ENCODE measurements at places on chromosomes 11 and 22.

DNA sequence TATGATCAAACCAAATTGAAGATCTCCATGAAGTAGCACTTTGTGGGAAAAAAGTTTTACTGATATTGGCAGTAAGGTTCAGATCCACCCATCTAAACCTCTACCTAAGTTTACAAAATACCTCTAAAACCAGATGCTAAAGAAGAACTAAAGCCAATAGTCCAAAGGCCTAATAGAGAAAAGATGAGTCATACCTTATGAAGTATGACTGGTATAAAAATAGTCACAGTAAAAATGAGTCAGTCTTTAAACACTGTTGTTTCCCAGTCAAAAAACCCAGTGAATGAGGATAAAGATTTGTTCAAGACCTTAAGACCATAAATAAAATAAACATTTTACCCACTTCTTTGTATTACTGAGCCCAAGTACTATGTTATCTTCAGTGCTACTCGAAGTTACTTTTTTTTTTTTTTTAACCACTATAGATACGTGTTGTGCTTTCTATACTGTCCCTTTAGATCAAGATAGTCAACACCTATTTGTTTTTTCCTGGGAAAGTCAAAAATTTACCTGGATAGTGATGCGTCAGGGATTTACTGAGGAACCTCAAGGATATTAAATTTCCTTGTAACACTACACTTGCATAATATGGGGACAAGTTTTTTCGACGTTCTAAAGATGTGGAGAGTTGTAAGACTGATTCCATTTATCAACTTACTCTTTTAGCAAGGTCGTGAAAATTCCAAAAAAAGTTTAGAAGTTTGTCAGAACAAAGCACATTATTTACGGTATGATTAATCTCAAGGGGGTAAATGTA is 87.3 kb downstream of the CCDC73 start:
- no peak for DNase-seq

DNA sequence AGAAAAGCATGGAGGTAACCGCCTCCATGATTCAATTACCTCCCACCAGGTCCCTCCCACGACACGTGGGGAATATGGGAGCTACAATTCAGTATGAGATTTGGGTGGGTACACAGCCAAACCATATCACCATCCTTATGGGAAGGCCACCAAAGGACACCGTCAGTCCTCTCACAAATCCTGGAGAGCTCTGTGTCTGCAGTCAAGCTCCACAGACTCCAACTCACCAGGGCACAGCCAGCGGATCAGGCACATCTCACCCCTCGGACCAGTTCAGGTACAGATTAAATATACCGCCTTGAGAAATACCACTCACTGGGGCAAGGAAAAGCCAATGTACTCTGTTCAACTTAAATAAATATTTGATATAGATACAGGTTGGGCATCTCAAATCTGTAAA is 100.3 kb downstream of the MICAL3 start:
- DNase-seq = no peak

DNA sequence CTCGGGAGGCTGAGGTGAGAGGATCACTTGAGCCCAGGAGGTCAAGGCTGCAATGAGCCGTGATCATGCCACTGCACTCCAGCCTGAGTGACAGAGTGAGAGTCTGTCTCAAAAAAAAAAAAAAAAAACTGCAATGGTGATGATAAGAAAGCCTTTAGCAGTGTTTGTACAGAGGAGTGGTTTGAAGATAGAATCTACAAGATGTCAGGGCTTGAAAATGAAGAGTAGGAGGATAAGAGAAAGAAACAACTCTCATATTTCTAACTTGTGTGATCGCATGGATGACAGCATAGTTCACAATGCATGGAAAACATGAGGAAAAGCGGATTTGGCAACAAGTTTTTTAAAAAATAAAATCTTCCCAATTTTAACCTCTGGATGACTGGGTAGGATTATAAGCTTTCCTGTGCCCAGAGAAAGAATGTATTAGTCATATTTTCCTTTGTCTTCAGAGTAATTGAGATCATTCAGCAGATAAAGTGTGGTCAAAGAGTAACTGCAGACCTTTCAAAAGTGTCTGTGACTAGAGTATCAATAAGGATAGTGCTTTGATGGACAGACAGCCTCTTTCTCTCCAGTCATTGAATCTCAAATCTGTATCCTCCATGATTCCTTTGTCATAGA is 328.1 kb downstream of the CASP12 start:
- no peak for DNase-seq

DNA sequence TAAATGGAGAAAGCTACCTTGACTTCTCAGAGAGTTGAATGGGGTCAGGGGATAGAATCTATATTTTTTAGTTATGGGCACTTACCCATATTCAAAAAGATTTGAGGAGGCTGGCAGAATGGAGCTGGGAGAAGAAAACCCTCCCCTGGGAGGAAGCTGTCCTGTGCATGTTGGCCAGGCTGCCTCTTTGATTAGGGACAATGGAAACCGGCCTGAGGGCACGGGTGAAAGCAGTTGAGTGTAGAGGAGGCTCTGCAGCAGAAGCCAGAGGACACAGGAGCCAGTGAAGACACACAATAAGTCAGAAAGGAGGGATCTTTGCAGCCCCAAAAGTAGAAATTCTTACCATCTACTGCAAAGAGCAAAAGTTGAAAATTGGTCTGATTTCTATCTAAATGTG is 66.6 kb upstream of the B3GAT1 start:
- DNase-seq = no peak

GRCh38 chr22:39690881-39691605 is 120.5 kb downstream of the CACNA1I start:
- no peak for DNase-seq

DNA sequence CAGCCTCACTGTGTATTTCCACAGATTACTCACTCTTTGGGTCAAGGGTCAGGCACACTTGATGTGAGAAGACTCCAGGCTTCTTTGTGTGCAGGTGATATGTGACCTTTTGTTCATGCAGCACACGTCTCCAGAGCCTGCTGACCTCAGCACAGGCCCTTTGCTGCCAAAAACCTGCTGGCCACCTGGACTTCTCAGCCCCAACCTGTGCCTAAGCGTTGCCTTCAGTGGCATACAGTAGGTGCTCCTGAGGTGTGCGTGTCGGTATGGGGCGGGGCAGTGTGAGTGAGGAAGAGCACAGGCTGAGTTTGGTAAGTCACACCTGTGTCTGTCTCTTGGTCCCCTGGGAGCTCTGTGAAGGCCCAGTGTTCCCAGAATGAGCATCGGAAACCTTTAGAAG is 58.1 kb downstream of the WNT11 start:
- DNase-seq = no peak

DNA sequence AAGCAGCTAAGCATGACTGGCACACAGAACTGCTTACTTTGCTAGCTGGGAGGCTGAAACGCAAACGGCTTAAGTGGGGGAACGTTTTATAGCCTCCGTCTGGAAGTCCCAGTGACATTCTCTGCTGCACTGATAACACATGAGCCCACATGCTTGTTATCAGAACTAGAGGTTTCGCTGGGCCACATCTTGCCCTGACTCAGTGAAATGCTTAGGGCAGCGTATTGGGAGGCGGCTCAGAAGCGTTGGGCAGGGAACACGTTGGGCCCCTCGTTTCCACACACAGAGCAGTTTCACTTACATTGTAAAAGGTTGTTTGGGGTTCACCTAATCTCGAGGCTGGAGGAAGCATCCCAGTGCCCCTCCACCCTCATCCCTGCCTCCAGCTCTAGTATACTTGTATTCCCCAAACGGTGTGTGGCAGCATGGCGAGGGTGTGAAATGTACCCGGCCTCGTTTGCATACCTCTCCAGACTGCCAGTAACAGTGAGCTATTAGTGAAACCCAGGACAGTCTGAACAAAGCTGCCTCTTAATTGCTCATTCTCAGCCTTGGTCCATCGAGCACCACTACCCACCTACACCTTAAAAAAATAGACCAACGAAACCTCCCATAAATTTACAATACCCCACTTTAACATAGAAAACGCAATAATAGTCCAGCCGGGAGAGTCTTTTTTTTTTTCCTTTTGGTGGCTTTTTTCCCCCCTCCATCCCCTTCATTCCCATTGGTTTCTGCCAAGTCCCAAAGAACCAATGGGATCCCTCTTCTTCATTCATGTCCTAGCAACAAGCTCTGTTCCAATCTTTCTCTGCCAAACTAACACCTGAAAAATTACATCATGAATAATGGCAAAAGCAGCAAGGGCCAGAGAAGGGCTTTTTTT is 218.8 kb upstream of the SORL1-AS1 start:
- no peak for DNase-seq

- DNase-seq = peak; percentile 84
Observed at GRCh38 chr11:95068549-95068948, 1.8 kb downstream of the SRSF8 start.

DNA sequence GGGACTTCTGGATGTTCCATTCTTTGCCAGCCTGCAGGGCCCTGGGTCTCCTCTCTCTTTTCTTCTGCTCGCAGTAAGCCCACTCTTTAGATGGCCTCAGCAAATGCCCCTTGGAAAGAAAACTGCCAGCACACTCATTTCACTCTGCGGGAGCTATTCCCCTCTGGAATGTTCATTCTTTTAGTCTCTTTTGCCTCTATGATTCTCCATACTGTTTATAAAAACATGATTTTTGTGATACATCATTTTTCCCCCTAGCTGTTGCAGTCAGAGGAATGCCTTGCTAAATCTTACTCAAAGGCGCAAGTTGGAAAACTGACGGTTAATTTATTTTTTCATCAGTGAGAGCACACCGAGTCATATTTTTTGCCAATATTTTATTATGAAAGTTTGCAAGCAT is 184.9 kb downstream of the SNX19 start:
- no peak for DNase-seq

DNA sequence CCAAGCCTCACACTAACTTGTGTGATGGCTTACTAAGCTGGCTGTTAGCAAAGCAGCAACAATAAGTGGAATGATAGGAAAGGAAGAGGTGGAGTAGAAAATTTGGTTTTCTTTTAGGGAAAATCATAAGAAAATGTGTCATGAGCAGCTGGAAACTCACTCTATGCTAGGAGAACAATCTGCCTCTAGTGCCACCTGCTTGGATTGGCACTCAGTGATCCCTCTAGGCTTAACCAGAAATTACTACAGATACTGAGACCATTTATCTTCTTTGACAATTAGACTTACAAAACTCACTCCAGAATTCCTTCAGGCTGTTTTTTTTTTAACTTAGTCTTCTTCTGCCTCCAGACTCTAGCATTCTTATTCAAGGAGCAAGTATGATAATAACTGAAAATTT is 117.3 kb downstream of the CD44 start:
- DNase-seq = no peak

- DNase-seq = no peak
Observed at GRCh38 chr11:116357784-116358544, 414.8 kb downstream of the BUD13 start.

- DNase-seq = no peak
Observed at GRCh38 chr11:111476956-111477355, 35.2 kb downstream of the BTG4 start.

- DNase-seq = no peak
Observed at GRCh38 chr11:33290319-33290718, 33.1 kb downstream of the HIPK3 start.

GRCh38 chr22:33975841-33976240 is 55.6 kb upstream of the LARGE1 start:
- no peak for DNase-seq

DNA sequence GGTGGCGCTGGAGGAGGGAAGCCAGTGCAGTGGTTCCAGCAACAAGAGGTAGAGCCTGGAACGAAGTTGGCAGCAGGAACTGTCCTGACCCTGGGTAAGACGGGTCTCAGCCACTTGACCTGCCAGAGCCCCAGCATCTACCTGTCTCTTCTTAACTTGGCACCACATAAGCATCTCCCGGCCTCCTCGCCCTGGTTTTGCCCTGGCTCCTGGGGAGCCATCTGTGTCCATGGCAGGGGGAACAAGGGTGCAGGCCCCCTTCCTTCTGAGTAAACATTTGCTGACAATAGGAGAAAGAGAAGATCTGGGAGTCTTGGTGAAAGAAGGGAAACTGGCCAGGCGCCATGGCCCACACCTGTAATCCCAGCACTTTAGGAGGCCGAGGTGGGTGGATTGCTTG is 12.8 kb downstream of the P2RY2 start:
- DNase-seq = no peak

DNA sequence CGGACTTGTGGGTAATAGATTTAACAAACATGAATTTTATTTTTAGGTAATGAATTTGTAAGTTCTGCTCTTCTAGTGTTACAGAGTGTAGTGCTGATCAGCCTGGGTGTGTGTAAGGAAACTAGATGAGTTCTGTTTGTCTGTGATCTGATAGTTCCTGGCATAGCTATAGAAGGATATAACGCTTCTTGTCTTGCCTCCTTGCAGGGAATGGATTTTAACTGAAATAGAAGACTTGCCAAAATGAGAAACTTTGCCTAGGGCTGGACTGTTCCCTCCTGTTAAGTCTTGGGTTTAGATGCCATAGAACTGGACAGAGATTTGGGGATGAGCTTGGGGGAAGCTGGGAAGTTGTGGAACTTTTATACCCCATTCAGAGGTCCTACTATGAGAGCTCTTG is 11.6 kb downstream of the CCDC81 start:
- DNase-seq = no peak

DNA sequence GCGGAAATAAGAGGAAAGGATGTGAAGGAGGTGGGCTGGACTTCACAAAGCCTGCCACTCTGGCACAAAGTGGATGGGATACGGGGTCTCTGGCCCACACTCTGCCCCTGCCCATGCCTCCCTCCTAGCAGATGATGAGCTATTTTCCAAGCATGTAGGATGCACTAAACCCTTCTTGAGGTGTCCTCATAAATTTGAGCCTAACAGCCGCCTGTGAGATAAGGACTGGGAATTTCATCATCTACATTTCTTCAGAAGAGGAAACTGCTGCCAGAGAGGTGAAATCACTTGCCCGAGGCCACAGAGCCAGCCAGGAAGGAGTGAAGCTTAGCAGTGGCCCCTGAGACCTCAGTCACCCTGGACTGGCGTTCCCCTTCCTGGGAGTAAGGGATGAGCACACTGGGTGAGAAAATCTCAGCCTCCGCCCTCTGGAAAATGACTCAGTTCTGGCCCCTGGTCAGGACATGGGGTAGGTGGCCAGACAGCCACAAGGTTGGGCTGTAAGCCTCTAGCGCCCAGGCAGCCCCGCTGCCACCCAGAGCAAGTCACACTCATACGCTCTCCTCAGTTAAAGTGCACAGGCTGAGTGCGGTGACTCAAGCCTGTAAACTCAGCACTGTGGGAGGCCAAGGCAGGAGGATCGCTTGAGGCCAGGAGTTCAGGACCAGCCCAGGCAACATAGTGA is 27.9 kb downstream of the MB start:
- no peak for DNase-seq

GRCh38 chr22:36258701-36259614 is 6.0 kb downstream of the APOL1 start:
- DNase-seq = no peak

DNA sequence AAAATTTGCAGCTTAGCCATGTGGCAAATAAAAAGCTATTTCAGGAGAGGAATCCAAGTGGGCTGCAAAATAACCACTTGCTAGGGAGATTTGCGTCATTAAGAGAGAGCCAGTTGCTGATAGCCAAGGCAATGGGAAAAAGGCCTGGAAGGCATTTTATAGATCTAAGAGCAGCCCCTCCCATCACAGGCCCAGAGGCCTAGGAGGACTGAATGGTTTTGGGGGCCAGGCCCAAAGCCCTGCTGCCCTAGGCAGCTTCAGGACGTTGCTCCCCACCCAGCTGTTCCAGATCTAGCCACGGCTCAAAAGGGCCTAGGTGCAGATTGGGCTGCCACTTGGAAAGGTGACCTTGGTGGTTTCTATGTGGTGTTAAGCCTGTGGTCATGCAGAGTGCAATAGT is 169.0 kb downstream of the AASDHPPT start:
- no peak for DNase-seq
